Stomach (tissue), 19 donors: ENCODE measurements at places on chromosomes 7 and 10. TPM values are rescaled to one million over a fixed set of nuclear protein-coding genes. Genes with fewer than 3 reads are reported as not detected.

RSBN1L gene
- 4.2 TPM for polyA plus RNA-seq

SERPINE1 gene
- 4.1 TPM for polyA plus RNA-seq

LRRC61 gene
- polyA plus RNA-seq: 7.4 TPM

HHEX gene
- 3.8 TPM for polyA plus RNA-seq

GIMAP4 gene
- 12.2 TPM for polyA plus RNA-seq

NUTM2A gene
- 1.3 TPM for polyA plus RNA-seq

SCART1 gene
- 0.44 TPM for polyA plus RNA-seq

DNA sequence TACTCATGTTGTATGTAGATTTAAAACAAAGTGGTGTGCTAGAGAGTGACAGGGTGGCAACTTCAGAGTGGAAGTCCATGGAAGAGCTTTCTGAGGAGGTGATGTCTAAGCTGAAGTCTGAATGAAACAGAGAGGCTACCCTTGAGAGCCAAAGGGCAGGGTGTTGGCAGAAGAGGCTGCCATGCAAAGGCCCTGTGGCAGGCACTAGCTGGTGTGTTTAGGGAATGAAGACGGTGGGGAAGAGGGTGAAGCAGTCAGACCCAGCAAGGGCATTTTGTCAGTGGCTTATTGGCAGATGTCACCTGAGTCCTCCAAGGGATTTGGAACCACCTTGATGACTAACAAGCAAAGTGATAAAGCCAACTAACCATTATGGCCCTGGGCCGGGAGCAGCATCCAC lies 3.7 kb upstream of the CAMK2B start:
- DNase-seq: no peak
- H3K27ac ChIP-seq: no peak overlapping the region
- no peaks in the 10 kb centered on the region for H3K36me3 ChIP-seq
- H3K4me3 ChIP-seq: no peak overlapping the region

GRCh38 chr7:103598326-103598905 lies 152.4 kb upstream of the SLC26A5 start:
- no peak for DNase-seq
- no peak overlapping the region for H3K27ac ChIP-seq
- H3K27me3 ChIP-seq: no peaks in the 10 kb centered on the region
- H3K4me1 ChIP-seq: no peaks in the 10 kb centered on the region
- H3K4me3 ChIP-seq: no peak overlapping the region
- no peaks in the 10 kb centered on the region for H3K36me3 ChIP-seq

DNA sequence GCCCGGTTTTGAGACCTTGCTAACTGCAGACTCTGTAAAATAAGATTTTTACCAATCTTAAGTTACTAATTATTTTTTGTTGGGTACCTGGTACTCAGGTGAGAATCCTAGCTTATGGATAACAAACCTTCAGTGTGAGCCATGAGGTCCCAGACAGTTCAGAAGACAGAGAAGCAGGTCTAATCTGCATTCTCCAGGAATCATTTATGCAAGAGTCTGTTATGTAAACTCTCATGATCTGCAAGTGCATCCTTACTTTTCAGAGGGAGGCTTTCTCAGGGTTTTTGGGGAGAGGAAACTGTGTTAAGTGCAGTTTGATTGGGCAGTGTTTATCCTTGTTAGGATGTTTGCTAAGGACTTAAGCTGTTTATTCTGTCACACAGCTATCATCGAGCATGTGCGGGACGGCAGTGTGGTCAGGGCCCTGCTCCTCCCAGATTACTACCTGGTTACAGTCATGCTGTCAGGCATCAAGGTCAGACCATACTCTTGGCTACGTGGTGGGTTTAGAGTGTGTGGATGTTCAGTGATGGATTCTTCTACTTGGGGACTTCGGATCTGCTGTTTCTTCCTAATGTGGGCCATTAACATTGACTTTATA lies 50.2 kb downstream of the SND1 start:
- no peak overlapping the region for H3K27ac ChIP-seq
- DNase-seq: peak; percentile 6
- H3K4me1 ChIP-seq: peaks cover 4% of the 10 kb centered on the region
- H3K27me3 ChIP-seq: no peaks in the 10 kb centered on the region

DNA sequence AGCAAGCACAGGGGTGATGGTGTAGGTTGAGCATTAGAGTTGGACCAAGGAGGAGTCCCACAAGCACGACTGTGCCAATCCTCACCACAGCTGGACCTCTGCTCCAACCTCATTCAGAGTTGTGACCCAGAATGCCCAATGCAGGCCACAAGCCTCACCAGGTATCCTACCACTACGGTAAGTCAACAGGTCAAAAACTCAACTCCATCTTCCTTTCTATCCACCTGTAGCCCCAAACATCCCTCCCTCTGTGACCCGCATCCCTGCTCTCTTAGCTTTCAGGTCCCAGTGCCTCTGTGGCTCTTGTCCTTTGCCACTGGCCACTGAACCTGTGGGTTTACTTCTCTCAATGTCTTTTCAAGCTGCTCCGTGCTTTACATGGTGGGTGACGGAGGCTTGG lies 112.8 kb downstream of the PIP4K2A start:
- H3K27ac ChIP-seq: no peak overlapping the region
- H3K27me3 ChIP-seq: no peaks in the 10 kb centered on the region
- H3K4me1 ChIP-seq: peaks cover 51% of the 10 kb centered on the region
- H3K4me3 ChIP-seq: no peak overlapping the region

GRCh38 chr7:151314401-151314800 lies 27.2 kb upstream of the NUB1 start:
- H3K4me3 ChIP-seq: no peak overlapping the region
- no peak for DNase-seq
- H3K36me3 ChIP-seq: no peaks in the 10 kb centered on the region
- no peak overlapping the region for H3K27ac ChIP-seq
- no peaks in the 10 kb centered on the region for H3K27me3 ChIP-seq

DNA sequence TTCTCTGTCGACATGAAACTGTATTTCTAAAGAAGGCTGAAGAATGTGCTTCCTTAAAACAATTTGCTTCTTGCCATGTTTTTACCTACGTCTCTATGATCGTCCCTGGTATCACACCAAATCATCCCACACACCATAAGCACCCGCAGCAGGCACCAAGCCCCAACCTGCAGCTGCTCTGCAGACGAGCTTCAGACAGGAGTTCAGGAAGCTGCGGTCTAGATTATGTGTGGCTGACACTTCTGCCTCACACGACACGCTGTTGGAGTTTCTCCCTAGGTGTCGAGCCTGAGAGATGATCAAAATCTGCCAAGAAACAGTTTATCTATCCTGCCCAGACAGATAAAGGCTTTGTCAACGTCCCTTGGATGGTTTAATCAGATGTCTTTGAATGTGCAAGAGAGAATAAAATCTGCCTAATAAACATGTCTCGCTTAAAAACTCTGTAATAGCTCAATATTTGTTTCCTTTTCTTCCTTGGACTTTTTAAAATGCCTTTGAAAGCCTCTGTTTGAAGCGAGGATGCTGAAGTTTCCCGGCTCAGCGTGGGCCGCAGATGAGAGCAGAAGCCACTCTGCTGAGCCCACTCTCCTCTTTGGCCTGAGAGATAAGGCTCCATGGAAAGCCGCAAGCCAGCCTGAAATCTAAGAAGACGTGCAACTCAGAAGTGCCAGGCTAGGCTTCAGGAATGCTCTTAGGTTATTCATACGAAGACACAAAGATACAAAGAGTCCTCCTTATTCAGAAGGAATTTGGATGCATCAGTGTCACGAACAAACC lies 158.3 kb upstream of the PFKP start:
- no peak overlapping the region for H3K4me3 ChIP-seq
- H3K27me3 ChIP-seq: peaks cover 16% of the 10 kb centered on the region
- no peak for DNase-seq
- no peak overlapping the region for H3K27ac ChIP-seq
- no peaks in the 10 kb centered on the region for H3K36me3 ChIP-seq

GRCh38 chr10:23384364-23384763 lies 39.8 kb upstream of the C10orf67 start:
- no peak overlapping the region for H3K27ac ChIP-seq
- H3K4me1 ChIP-seq: no peaks in the 10 kb centered on the region
- no peaks in the 10 kb centered on the region for H3K36me3 ChIP-seq
- H3K27me3 ChIP-seq: no peaks in the 10 kb centered on the region
- no peak overlapping the region for H3K4me3 ChIP-seq

GRCh38 chr7:82631998-82632397 lies 188.4 kb upstream of the CACNA2D1 start:
- no peaks in the 10 kb centered on the region for H3K4me1 ChIP-seq
- no peak overlapping the region for H3K4me3 ChIP-seq
- no peak overlapping the region for H3K27ac ChIP-seq
- H3K27me3 ChIP-seq: no peaks in the 10 kb centered on the region
- no peak for DNase-seq
- H3K36me3 ChIP-seq: no peaks in the 10 kb centered on the region

DNA sequence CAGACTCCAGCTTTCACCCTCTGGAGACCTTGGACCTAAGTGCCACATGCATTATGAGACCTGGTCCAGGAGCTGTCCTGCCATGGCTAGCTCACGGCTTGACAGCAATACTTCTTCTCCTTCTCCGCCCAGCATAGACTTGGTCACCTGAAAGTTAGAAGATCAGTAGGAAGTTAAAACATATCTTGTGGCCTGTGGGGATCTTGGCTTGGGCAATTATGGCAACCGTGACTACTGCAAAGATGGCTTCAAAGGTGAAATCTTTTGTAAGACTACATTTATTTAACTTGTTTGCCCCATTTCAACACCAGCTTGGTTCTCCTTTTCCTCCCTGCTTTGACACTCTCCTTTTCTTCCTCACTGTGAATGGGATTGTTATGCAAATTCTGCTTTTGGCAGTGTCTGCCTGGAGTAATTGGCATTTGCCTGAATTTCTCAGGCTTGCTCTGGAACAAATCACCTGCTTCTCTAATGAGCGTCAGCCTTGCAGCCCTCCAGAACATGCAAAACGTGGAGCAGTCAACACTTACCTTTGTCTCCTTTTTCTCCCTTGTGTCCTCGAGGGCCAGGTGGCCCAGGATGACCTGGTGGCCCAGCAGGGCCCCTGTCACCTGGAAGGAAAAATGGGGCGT lies 53.4 kb downstream of the COL17A1 start:
- H3K4me3 ChIP-seq: no peak overlapping the region
- peaks cover 6% of the 10 kb centered on the region for H3K36me3 ChIP-seq
- H3K4me1 ChIP-seq: no peaks in the 10 kb centered on the region
- no peak overlapping the region for H3K27ac ChIP-seq

DNA sequence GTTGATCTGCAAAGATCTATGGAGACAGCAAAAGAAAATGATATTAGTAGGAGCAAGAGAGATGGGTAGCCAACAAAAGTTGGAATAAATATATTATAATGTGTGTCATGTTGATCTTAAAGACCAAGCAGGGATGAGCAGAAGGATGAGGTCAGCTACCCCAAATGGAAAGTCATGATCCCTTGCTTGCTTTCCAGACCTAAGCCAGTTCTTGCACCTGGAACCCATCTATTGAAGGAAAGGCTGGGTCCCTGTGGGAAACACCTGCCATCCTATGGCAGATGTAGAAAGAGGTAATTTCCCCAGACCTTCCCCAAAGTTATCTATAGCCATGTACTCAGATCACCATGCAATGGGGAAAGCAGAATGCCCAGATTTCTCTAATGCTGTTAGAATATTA lies 52.5 kb downstream of the LYZL2 start:
- peaks cover 7% of the 10 kb centered on the region for H3K4me1 ChIP-seq
- no peak overlapping the region for H3K4me3 ChIP-seq
- no peaks in the 10 kb centered on the region for H3K27me3 ChIP-seq
- no peak for DNase-seq
- H3K27ac ChIP-seq: no peak overlapping the region

GRCh38 chr10:129385600-129385999 lies 81.4 kb upstream of the MGMT start:
- H3K27ac ChIP-seq: no peak overlapping the region
- DNase-seq: no peak
- no peaks in the 10 kb centered on the region for H3K4me1 ChIP-seq
- no peaks in the 10 kb centered on the region for H3K36me3 ChIP-seq

DNA sequence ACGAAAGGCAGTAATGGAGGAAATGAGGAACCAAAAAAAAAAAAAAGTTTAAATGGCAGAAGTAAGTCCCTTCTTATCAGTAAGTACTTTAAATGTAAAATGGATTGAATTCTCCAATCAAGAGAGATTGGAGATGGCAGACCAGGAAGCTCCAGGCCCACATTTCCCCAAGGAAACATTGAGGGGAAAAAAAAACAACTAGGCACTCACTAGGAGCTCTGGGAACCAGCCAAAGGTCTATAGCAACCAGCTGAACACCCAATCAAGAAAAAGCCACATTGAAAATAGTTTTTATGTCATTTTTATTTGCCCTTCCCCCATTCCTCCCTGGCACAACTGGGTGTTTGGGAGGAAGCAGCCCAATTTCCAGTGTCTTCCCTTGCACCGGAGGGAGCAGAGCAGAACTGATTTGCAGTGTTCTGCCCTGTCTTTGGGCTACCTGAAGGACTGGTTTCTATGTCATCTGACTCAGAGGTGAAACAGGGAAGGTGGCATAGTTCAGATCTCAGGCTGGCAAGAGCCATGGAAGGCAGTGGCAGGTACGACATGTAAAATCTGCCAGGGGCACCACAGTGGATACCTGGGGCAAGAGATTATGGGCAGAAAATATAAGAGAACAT lies 121.9 kb downstream of the SMURF1 start:
- H3K4me1 ChIP-seq: peaks cover 13% of the 10 kb centered on the region
- peak overlapping the region; percentile 19 for H3K27ac ChIP-seq
- no peaks in the 10 kb centered on the region for H3K27me3 ChIP-seq
- no peak overlapping the region for H3K4me3 ChIP-seq
- H3K36me3 ChIP-seq: no peaks in the 10 kb centered on the region

GRCh38 chr7:50832744-50833143 lies 50.0 kb upstream of the GRB10 start:
- no peak overlapping the region for H3K27ac ChIP-seq
- H3K4me1 ChIP-seq: no peaks in the 10 kb centered on the region

GRCh38 chr7:153628825-153629224 lies 423.4 kb upstream of the DPP6 start:
- no peaks in the 10 kb centered on the region for H3K36me3 ChIP-seq
- no peak overlapping the region for H3K4me3 ChIP-seq
- no peaks in the 10 kb centered on the region for H3K27me3 ChIP-seq
- H3K4me1 ChIP-seq: no peaks in the 10 kb centered on the region
- no peak overlapping the region for H3K27ac ChIP-seq

GRCh38 chr10:48645600-48645999 lies 39.1 kb upstream of the WDFY4 start:
- DNase-seq: no peak
- no peaks in the 10 kb centered on the region for H3K27me3 ChIP-seq
- no peak overlapping the region for H3K27ac ChIP-seq
- H3K36me3 ChIP-seq: no peaks in the 10 kb centered on the region
- no peak overlapping the region for H3K4me3 ChIP-seq
- no peaks in the 10 kb centered on the region for H3K4me1 ChIP-seq
